Bronchial epithelial cell (primary cell): ENCODE measurements at places on chromosomes 11 and 22. TPM values are rescaled to one million over a fixed set of nuclear protein-coding genes. Genes with fewer than 3 reads are reported as not detected.

DNA sequence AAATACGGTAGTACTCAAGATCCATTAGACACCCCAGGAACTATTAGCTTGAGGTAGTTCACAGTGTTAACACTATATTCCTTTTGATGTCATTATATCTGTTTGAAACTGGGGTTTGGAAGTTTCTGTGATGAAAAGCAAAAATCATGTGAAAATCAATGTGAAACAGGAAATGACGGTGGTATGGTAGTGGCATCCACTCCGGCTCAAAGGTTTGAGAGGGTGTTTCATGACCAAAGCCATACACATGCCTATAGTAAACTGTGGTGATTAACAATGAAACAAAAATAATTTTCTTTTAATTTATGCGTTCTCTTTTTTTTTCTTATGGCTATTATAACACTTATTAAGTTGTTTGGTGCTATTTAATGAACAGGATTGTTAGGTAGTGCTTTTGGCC, 10.9 kb downstream of the RAB38 start:
- DNase-seq, result no peak

DNA sequence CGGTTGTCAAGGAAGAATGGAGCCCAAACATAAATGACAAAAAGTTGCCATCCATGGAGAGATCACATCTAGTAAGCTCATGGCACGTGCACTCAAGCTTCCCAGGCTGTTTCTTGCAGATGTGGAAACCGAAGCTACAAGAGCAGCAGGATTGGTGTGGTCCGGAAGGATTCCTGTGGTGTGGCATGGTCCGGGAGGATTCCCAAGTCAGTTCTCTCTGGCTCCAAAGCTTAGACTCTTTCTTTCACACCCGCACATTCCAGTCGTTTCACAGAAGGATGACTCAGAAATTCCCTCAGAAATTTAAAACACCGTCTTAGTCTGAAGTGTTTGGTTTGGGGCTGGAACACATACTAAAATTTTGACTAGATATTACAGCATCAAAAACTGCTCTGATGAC, 78.0 kb upstream of the DRD2 start:
- DNase-seq, result peak; percentile 79

The CRYBB3 gene
- not detected in 2 replicates for total RNA-seq

GRCh38 chr11:60389279-60389910, 6.9 kb upstream of the MS4A14 start:
- DNase-seq, result no peak

The KRTAP5-10 gene
- not detected in 2 replicates for total RNA-seq
